ENCODE measurements at places on chromosomes 4 and X. TPM values are rescaled to one million over a fixed set of nuclear protein-coding genes. Genes with fewer than 3 reads are reported as not detected.

Gene PNMA6F
- total RNA-seq, result not detected

DNA sequence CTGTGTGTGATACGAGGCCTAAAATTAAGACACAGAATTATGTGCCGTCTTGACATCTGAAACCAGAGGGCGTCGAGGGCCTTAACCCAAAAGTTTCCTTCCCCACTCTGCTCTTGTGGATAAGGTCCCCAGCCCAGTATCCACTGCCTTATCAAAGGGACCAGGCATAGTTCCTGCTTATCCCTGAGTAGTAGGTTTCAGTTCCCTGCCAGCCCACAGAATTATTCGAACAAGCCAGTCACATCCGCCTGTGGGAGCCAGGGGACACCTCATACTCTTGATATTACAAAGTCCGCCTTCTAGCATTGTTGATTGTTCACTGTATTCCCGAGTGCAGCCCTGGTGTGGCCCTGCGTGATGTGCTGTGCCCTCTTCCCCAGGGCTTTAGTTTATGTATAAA is 5.4 kb upstream of the MMRN1 start:
- peak; percentile 22 for DNase-seq
- H3K27ac ChIP-seq, result no peak overlapping the region
- no peaks in the 10 kb centered on the region for H3K27me3 ChIP-seq
- H3K4me1 ChIP-seq, result no peaks in the 10 kb centered on the region

Gene AKAP14
- not detected for total RNA-seq

DNA sequence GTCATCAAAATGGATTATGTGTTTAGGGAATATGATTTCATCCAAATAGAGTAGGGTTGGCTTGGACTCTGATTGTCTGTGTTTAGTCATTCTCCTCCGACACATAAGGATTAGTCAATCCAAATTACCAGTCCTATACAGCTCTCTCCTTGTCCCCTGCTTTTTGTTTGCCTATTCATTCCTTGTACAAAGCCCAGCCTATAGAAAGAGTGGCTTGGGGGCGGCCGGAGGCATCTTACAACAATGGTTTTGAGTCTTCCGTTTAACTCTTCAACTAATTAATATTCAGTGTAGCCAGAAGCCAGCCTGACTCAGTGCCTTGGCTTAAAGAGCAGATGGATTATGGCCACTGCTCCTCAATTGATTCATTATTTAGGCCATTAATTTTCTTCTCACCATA is 796.6 kb upstream of the POU3F4 start:
- no peaks in the 10 kb centered on the region for H3K36me3 ChIP-seq
- DNase-seq, result peak; percentile 2

- H3K4me1 ChIP-seq, result no peaks in the 10 kb centered on the region
- no peak overlapping the region for H3K27ac ChIP-seq
- no peak overlapping the region for H3K4me3 ChIP-seq
- H3K36me3 ChIP-seq, result no peaks in the 10 kb centered on the region
Measured at GRCh38 chr4:152156442-152156841, 379.4 kb downstream of the FBXW7 start.

- no peak overlapping the region for H3K4me3 ChIP-seq
- H3K27ac ChIP-seq, result no peak overlapping the region
- no peaks in the 10 kb centered on the region for H3K36me3 ChIP-seq
- H3K4me1 ChIP-seq, result no peaks in the 10 kb centered on the region
- peak; percentile 14 for DNase-seq
- no peaks in the 10 kb centered on the region for H3K27me3 ChIP-seq
Measured at GRCh38 chr4:32147446-32148085, 1427.4 kb downstream of the PCDH7 start.

DNA sequence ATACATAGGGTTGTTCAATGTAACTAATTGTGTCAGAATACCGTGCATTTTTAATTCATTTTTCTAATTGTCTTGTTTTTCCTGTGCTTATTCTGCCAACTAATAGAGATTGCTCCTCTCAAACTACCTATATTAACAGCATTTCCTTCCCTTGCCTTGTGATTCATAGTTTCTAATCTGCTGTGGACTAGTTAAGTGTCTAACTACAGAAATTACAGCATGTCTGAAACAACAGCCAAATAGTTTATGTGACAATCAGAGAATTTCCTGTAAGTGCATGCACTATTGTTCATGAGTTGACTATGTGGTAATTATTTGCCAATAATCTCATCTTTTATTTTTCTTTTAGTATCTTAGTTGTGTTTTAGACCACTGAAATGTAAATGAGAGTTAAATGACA is 4.1 kb upstream of the SEC24B start:
- H3K27ac ChIP-seq, result no peak overlapping the region
- H3K36me3 ChIP-seq, result peaks cover 6% of the 10 kb centered on the region
- no peak overlapping the region for H3K4me3 ChIP-seq
- H3K27me3 ChIP-seq, result no peaks in the 10 kb centered on the region
- DNase-seq, result no peak

Gene SRPX
- 47.4 TPM for total RNA-seq

GRCh38 chr4:2734612-2735011 is 21.5 kb downstream of the TNIP2 start:
- H3K4me3 ChIP-seq, result no peak overlapping the region
- no peak overlapping the region for H3K27ac ChIP-seq
- H3K4me1 ChIP-seq, result no peaks in the 10 kb centered on the region
- H3K36me3 ChIP-seq, result peaks cover 35% of the 10 kb centered on the region
- no peaks in the 10 kb centered on the region for H3K27me3 ChIP-seq

DNA sequence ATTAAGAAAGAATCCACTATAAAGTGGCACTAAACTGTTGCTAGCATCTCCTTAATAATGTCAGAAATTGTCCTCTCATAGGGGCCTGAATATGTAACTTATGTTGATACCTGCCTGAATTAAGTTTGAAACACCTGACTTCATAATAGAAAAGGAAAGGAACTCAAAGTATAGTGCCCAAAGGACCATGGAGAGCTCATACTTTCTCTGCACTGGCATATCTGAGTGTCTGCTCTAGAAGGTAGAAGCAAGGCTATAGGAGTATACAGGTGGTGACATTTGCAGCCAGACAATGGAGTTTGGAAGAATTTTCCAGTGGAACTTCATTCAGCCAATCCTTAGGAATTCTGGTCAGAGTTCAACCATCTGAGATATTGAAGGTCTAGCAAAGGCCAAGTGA is 988.9 kb downstream of the RAB28 start:
- H3K36me3 ChIP-seq, result no peaks in the 10 kb centered on the region
- no peaks in the 10 kb centered on the region for H3K4me1 ChIP-seq
- no peak overlapping the region for H3K27ac ChIP-seq
- no peaks in the 10 kb centered on the region for H3K27me3 ChIP-seq
- no peak overlapping the region for H3K4me3 ChIP-seq
- DNase-seq, result no peak

Gene GPC3
- total RNA-seq, result 271 TPM

- H3K27me3 ChIP-seq, result peaks cover 37% of the 10 kb centered on the region
- peaks cover 3% of the 10 kb centered on the region for H3K4me1 ChIP-seq
- DNase-seq, result no peak
- no peak overlapping the region for H3K27ac ChIP-seq
- H3K36me3 ChIP-seq, result no peaks in the 10 kb centered on the region
- no peak overlapping the region for H3K4me3 ChIP-seq
Measured at GRCh38 chrX:9845578-9845952, 59.3 kb downstream of the SHROOM2 start.

Gene UBE2A
- total RNA-seq, result 28.6 TPM

Gene ELF4
- 7.6 TPM for total RNA-seq

DNA sequence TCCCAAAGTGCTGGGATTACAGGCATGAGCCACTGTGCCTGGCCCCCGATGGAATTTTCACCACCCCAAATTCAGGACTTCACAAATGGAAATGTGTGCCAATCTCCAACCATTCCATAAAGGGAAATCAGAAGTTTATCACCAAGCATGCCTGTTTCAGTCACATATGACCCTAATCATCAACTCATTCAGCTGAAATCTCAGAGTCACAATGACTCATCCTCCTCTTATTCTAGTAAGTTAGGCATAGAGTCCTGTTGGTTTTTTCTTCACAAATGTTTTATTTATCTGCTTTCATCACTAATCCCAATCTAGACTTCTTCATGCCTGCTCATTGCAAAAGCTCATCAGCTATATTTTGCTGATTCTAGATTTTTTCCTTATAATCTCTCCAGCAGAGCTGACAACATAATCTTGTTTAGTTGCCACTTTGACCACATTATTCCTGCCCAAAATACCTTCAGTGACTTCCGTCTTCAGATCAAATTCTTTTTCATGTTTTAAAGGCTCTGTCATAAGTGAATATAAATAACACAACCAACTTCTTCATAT is 83.3 kb downstream of the SLC7A11 start:
- no peaks in the 10 kb centered on the region for H3K36me3 ChIP-seq
- H3K27ac ChIP-seq, result no peak overlapping the region
- no peak overlapping the region for H3K4me3 ChIP-seq
- H3K27me3 ChIP-seq, result no peaks in the 10 kb centered on the region

DNA sequence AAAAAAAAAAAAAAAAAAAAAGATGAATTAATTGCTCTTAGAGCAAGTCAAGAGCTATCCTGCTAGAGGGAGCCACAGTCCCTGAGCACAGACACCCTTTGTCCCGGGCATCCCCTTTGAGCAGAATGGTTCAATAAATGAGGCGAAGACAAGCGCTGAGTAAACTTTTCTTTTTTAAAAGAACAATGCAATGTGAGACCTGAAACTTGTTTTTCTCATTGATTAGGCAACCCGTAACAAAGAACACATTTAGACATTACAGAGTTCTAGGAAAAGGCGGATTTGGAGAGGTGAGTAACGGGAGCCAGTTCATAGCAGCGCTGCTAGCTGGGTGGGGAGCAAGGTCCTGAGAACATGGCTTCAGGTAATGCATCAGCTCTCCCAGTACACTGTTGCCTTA is 46.1 kb downstream of the GRK4 start:
- H3K4me1 ChIP-seq, result no peaks in the 10 kb centered on the region
- no peak overlapping the region for H3K4me3 ChIP-seq
- no peaks in the 10 kb centered on the region for H3K27me3 ChIP-seq
- no peaks in the 10 kb centered on the region for H3K36me3 ChIP-seq
- DNase-seq, result no peak

DNA sequence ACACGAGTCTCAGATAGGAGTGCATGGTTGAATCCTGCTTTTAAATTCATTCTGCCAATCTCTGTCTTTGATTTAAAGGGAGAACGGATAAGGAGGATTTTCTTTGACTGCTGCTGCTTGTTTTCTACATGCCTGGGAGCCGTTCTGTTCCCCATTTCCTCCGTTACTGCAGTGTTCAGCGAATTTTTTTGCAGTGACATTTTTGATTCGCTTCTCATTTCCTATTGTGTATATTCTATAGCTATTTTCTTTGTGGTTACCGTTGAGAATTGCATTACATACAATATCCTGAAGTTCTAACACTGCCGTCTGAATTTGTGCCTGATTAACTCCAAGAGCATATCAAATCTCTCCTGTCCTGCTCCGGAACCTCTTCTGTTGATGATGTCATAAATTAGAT is 14.8 kb upstream of the MAEA start:
- no peak overlapping the region for H3K27ac ChIP-seq
- no peaks in the 10 kb centered on the region for H3K27me3 ChIP-seq
- no peaks in the 10 kb centered on the region for H3K36me3 ChIP-seq

DNA sequence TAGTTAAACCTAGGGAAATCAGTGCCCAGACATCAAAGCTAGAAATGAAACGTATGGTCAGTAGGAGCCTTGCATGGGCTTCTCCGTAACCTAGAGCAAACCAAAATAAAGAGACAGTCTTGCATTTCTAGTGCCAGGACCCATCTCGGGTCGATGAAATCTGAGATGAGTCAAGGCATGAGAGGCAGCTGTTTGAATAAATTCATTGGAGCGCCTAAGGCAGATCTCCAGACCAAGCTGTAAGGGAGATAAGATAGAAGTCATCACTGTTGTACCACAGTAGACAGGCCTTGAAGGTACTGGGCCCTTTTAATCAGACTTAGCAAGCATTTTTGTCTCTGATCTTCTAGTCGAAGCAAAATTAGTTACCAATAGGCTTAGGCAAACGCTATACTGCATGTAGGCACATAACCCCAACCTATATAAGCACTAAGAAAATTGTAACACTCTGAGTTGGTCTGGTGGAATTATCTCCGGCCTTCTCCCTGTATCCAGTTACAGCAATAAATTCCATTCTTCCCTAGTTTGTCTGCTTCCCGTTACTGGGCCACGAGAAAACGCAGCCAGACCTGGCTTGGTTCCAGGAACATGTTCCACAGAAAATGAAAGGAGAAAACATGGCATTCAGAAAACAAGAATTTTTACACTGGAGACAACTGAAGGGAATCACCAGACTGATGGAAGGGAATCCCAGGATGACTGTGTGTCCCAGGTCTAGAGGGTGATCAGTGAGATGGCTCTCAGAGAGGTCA is 21.1 kb upstream of the PAPSS1 start:
- H3K4me3 ChIP-seq, result no peak overlapping the region
- peaks cover 41% of the 10 kb centered on the region for H3K4me1 ChIP-seq
- DNase-seq, result peak; percentile 74
- H3K27me3 ChIP-seq, result no peaks in the 10 kb centered on the region
- H3K36me3 ChIP-seq, result no peaks in the 10 kb centered on the region

- H3K4me3 ChIP-seq, result no peak overlapping the region
- no peaks in the 10 kb centered on the region for H3K36me3 ChIP-seq
- H3K4me1 ChIP-seq, result peaks cover 4% of the 10 kb centered on the region
- no peak overlapping the region for H3K27ac ChIP-seq
Measured at GRCh38 chr4:76426272-76426671, 5.3 kb upstream of the CCDC158 start.

DNA sequence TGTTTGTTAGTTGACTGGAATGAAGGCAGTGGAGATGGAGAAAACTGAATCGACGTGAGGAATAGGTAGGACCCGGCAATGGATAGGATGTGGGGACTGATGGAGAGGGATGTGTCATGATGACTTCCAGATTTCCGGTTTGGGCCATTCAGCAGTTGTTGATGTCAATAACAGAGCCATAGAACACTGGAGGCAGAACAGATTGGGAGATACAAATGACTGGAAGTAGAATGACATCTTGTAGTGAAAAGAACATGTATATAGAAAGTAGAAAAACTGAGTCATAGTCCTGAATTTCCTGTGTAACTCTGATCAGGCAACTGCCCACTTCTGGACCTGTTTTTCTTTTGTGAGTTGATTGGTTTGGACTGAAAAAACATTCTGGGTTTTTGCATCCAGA is 24.5 kb downstream of the CETN2 start:
- no peaks in the 10 kb centered on the region for H3K36me3 ChIP-seq
- no peaks in the 10 kb centered on the region for H3K4me1 ChIP-seq
- H3K4me3 ChIP-seq, result no peak overlapping the region

DNA sequence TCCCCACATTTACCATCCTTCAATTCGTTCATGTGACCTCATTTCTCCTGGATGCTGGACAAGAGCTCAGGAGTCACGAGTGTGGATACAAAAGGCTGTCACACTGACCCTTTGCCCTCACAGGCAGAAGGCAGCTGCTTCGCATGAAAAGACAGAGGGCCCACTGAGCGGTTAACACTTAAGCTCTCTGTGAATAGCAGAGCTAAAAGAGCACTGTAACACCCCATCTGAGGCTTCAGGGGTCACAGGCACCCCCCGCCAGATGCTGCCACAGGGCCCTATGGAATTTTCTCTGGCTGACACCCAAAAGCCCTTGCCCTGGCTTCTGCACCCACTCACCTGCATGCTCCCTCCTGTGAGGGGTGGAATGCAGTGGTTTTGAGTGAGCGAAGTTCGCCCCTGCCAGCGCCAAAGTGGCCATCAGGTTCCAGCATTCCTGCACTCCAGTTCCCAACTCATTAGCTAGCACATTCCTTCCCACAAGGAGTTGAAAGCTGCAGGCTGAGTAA is 360.9 kb downstream of the PPP3CA start:
- no peak overlapping the region for H3K4me3 ChIP-seq
- DNase-seq, result no peak
- no peaks in the 10 kb centered on the region for H3K4me1 ChIP-seq

Gene SUPT20HL1
- 0.04 TPM for total RNA-seq

GRCh38 chrX:100717363-100717762 is 14.6 kb downstream of the SYTL4 start:
- no peak overlapping the region for H3K27ac ChIP-seq
- H3K36me3 ChIP-seq, result no peaks in the 10 kb centered on the region
- DNase-seq, result no peak

Data from muscle of leg (tissue), 16 donors.